ENCODE measurements at places on chromosomes 7 and 10.
A peak's percentile ranks its signal among the peaks of the same experiment; 100 is the strongest.

GRCh38 chr7:134599371-134599770, 47.3 kb upstream of the BPGM start:
- no peak for DNase-seq

DNA sequence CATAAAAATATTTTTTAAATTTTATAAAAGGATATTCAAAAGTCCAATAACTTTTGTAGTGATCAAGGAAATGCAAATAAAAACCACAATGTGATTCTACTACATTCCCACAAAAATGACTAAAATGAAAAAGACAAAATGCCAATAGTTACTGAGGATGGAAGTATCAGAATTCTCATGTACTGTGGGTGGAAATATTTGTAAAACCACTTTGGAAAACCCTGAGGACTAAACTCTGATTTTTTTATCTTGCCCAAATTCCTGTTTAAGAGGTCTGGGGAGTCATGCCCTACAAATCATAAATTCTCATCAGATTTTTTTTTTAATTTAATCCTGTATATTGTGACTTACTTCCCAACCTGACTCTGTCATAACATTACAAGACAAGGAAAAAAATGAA, 9.8 kb upstream of the SEMA3D start:
- no peak for DNase-seq

- DNase-seq, result no peak
Observed at GRCh38 chr10:71784679-71785272, 11.5 kb upstream of the VSIR start.

GRCh38 chr10:26690731-26691475, 6.6 kb upstream of the PDSS1 start:
- DNase-seq, result no peak

DNA sequence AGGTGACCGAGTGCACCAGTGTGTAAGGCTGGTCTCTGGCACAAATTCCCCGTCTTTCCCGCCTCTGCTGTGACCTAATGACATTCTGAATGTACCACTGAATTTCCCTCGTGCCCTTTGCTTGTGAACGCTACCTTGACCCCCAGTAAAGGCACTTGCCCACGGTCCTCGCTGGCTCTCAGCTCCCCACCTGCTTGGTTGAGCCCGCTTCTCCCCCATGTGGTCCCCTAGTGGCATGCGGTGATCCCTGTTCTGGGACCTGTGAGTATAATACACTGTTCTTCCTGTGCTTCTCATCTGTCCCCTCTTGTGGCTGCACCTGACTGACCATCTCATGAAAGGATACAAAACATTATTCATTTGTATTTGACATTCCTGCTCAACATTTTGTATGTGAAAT, 495.7 kb downstream of the INHBA start:
- DNase-seq, result no peak

- peak; percentile 47 for DNase-seq
Observed at GRCh38 chr10:62437696-62438095, 63.5 kb downstream of the ZNF365 start.

- DNase-seq, result no peak
Observed at GRCh38 chr7:17126413-17127268, 171.8 kb upstream of the AHR start.

GRCh38 chr10:10133281-10133680, 884.4 kb upstream of the CELF2 start:
- DNase-seq, result no peak

DNA sequence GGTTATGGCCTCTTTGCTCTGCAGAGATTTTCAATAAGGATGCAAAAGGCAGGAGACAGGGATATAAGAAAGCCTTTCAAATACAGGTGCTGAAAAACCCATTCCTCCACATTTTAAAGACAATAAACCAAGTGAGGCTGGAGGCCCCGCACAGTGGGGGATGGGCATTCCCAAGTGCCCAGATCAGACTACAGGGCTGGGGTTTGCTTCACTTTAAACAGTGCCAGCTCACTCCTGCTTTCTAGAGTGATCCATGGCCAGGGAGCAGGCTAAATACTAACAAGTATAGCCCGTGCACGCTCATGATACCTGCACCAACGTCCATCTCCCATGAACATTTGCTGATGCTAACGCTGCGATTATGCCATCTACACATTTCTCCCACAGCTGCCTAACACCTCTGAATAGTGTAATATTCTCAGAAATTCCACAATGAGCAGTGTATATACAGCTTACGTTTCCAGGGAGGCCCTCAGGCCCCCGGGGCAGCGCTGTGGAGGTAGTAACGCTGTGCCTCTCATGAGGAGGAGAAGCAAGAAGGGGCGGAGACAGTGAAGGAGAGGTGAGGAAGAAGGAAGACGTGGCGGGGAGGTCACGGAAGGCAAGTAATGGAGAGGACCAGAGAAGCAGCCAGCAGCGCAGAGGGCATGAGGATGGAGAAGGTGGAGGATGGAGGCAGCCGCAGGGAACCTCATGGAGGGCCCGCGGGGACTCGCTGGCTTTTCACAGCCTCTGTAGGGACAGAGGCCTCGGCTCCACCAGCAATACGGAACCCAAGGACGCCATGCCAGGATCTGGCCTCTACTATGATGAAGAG, 141.7 kb downstream of the USP6NL start:
- no peak for DNase-seq

GRCh38 chr7:105776068-105776790, 100.2 kb downstream of the ATXN7L1 start:
- no peak for DNase-seq

GRCh38 chr7:157090485-157091165, 48.1 kb upstream of the UBE3C start:
- no peak for DNase-seq

- peak; percentile 20 for DNase-seq
Observed at GRCh38 chr10:90179696-90180407, 478.5 kb downstream of the KIF20B start.

GRCh38 chr7:82173400-82174021, 270.1 kb downstream of the CACNA2D1 start:
- DNase-seq, result peak; percentile 3

GRCh38 chr7:104976966-104977636, 36.9 kb upstream of the KMT2E start:
- DNase-seq, result no peak

DNA sequence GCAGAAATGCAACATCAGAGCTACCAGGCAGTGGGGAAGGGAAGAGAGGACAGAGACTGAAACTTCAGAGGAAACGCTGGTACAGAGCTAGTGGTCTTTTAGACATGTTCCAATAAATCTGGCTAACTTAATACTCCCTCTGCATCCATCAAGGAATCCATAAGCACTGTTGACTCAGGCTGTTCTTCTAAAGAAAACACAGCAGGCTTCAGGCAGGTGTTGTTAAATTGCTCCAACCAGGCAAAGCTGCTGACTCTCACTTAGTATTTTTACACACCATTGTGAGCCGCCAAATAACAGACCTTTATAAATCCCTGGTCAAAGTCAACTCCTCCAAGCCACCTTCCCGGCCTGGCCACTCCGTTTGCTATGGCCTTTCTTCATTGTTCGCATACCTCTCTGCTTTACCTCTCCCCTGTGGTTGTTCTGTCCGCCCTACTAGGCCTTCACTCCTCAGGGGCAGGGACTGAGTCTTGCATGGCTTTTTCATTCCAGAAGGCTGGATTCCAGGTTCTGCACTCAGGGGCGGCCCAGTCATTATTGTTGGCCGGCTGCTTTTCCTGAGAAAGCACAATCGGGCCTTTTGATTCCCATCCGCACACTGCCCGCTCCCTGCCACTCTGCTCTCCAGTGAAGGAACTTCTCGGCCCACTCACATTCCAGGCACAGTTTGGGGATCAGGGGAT, 18.4 kb downstream of the CREB3L2 start:
- no peak for DNase-seq

DNA sequence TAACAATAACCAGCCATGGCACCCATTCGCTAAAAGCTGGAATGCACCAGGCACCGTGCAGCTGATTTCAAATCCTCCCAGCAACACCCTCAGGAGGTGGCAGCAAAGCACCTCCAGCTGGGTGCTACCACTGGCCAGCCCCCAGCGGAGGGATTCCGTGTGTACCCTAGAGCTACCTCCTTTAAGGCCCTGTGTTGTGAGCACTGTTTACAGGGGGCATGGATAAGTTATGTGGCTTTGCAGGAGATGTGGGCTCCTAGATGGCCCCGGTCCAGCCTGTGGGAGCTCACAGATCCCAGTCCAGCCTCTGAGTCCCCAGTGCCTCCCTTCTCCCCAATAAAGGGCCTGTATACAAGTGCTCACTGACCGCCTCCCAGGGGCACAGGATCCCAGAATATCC, 27.1 kb downstream of the TNRC18 start:
- DNase-seq, result peak; percentile 80

DNA sequence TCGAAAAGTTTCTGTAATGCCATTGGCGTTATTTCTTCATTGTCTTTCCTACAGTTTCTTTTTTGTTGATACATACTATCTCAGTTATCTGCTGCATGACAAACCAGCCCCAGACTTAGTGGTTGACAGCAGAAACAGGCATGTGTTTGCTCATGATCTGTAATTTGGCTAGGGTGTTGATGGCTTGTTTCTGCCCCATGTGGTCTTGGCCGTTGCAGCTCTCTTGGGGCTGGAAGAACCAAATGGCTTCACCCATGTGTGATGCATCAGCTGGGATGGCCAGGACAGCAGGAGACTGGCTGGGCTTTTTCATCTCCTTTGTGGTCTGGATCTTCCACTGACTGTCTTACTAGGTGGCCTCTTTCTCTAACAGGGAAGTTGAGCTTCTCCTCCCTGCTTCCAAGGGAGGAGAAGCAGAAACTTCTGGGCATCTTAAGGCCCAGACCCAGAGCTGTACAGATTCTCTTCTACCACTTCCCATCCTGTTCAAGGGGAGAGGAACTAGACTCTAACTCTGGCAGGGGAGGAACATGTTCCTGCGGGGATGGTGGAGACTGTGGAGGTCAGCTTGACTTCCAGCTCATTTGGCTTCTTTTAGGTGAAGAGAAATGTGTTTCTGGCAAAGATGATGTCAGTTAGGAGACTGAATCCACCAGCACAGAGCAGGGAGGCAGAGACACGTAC, 89.3 kb downstream of the FANK1 start:
- DNase-seq, result no peak

Measured in erythroblast (primary cell).